ENCODE measurements at places on chromosomes 6 and 20.
A peak's percentile ranks its signal among the peaks of the same experiment; 100 is the strongest.

DNA sequence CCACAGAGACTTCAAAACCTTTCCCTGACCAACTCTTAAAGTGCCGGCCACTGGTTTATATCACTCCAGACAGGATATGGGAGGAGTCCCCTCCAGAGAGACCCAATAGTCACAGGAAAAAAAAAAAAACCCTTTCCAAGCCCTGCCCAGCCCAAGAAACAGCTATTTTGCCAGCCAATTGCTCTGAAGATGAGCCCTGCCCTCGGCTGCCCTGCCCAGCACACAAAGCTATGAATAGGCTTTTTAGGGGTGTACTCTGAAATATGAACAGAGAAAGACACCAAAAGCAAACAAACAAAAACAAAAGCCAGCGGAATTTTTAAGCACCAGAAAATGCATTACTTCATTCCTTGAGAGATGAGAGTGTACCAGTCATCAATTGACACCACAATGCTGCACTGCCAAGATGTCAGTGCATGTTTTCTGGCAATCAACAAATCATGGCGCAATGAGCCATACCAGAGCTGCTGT lies 275.1 kb downstream of the C6orf118 start:
- DNase-seq, result no peak

- no peak for DNase-seq
Measured at GRCh38 chr6:80789912-80790570, 683.6 kb downstream of the BCKDHB start.

- no peak for DNase-seq
Measured at GRCh38 chr6:142155895-142156757, 9.1 kb downstream of the VTA1 start.

GRCh38 chr6:106182455-106182854 lies 96.3 kb downstream of the PRDM1 start:
- no peak for DNase-seq

GRCh38 chr6:69994251-69994650 lies 127.9 kb downstream of the COL19A1 start:
- no peak for DNase-seq

GRCh38 chr20:56469077-56469449 lies 636 bp downstream of the RTF2 start:
- no peak for DNase-seq

DNA sequence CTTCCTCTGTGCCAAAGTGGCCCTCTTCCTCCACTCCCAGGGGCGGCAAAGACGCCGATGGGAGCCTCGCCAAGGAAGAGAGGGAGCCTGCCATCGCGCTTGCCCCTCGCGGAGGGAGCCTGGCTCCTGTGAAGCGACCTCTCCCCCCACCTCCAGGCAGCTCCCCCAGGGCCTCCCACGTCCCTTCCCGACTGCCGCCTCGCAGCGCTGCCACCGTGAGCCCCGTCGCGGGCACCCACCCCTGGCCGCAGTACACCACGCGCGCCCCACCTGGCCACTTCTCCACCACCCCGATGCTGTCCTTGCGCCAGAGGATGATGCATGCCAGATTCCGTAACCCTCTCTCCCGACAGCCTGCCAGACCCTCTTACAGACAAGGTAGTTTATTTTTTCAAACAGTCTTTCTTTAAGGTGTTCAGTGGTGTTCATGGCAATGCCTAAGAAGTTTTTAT lies 64.9 kb downstream of the FNDC1 start:
- no peak for DNase-seq

DNA sequence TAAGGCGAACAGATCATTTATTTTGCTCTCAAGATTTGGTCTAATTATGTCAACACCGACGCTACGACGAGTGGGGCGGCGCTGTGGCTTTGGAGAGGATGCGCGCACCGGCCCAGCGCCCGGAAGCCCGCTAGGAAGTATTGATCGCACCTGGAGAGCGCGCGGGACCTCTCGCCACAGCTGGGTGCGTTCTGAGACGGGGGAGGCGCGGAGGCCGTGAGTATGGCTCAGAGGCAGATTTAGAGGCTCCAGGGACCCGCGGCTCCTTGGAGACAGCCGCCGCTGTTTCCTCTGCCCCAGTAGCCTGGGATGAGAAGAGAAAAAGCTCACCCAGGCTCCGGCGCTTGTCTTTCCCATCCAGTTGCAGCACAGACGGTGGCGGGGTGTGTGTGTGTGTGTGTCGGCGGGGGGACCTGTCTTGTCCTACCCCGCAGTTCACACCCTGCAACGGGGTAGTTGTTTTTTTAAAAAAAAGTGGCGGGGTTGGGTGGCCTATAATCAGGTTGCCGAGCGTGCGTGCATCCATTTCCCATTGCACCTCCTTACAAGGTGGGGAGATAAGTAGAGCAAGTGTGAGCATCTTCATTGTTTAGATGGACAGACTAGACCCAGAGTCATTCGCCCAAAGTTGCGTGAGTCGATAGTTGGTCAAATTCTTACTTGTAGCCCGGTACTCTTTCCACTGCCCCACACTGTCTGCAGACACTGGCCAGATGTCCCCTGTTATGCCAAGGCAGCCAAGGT lies 11.2 kb downstream of the TFAP2D start:
- no peak for DNase-seq

- no peak for DNase-seq
Measured at GRCh38 chr6:6968357-6968730, 139.4 kb upstream of the RREB1 start.

DNA sequence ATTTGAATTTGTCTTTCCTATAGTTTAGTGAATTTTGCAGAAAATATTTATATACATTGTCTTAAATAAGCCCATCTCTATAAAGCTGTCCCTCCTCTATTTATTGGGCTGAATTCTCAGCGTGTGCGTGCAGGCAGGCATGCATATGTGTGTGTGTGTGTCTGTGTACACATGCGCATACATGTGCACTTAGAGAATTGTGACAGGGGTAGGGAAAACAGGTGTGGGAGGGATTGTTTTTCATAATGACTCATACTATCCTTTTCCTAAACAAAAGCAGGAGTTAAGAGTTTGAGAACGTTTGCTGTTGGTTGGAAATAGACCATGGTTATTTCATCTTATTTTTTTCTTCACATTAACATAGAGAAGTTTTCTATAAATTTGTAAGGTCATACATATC lies 43.4 kb upstream of the FABP7 start:
- no peak for DNase-seq

DNA sequence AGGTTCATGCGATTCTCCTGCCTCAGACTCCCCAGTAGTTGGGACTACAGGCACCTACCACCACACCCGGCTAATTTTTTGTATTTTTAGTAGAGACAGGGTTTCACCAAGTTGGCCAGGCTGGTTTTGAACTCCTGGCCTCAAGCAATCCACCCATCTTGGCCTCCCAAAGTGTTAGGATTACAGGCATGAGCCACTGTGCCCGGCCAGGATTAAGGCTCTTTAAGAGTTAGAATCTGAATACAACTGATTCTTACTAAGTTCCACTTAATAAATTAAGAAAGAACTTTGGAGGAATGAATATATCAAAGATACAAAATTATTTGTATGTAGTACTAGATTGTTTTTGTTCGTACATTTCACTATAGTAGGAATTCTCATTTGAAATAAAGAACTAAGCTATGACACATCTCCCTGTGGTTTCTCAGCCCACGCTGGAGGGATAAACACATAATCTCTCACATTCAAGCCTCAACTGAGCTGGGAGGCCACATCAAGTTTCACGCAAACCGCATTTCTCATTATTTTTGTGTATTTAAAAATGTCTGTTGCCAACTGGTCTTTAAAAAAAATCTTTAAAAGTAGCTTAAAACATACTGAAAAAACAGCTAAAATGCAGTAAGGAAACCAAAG lies 34.2 kb downstream of the DTNBP1 start:
- no peak for DNase-seq

GRCh38 chr20:2253256-2253655 lies 42.5 kb upstream of the TGM3 start:
- DNase-seq, result no peak

GRCh38 chr20:51800872-51801121 lies 1.5 kb downstream of the SALL4 start:
- DNase-seq, result no peak

GRCh38 chr6:78093906-78094305 lies 441.1 kb downstream of the MEI4 start:
- DNase-seq, result no peak

- no peak for DNase-seq
Measured at GRCh38 chr20:35635652-35636051, 20.0 kb downstream of the SPAG4 start.

GRCh38 chr6:45052325-45052724 lies 275.8 kb upstream of the RUNX2 start:
- DNase-seq, result no peak

DNA sequence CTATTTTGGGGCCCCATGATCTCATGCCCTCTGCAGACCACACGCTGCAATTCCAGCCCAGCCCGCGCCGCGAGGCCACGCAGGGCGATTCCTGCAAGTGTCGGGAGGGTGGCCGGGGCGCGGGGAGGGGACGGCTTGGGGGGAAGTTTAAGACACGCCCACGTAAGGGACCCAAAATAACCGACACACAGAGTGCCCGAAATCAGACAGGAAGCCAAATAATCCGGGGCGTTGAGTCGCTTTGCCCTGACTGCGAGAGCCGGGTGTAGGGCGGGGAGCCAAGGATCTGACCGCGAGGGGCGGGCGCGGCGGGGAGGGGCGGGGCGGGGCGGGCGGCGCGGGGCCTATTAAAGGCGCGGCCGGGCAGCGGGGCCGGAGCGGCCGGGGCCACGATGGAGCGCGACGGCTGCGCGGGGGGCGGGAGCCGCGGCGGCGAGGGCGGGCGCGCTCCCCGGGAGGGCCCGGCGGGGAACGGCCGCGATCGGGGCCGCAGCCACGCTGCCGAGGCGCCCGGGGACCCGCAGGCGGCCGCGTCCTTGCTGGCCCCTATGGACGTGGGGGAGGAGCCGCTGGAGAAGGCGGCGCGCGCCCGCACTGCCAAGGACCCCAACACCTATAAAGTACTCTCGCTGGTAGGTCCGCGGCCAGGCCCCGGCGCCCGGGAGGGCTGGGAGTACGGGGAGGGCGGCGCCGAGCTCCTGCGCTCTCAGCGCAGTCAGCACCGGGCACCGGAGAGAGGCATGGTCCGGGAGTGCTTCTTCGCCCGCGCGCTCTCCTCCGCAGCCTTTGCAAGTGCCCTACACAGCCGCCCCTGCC lies at the start of gene ENPP1:
Gene ENPP1 (plus strand): TSS at position 377 of the 816 bp plus-strand sequence. CDS start 16 bp downstream, at position 393.
- peak; percentile 65 for DNase-seq
